ENCODE measurements at places on chromosomes 11 and 22.
A peak's percentile ranks its signal among the peaks of the same experiment; 100 is the strongest.

- DNase-seq, result peak; percentile 33
Observed at GRCh38 chr22:28344918-28345703, 334.5 kb downstream of the TTC28 start.

- DNase-seq, result peak; percentile 72
Observed at GRCh38 chr11:5808500-5809121, at the start of gene OR52N2. Gene OR52N2, plus strand, starts transcription at chr11:5808924. Its CDS starts 11,412 bp downstream, at chr11:5820336.

GRCh38 chr11:78291503-78292108 lies 102.9 kb downstream of the USP35 start:
- no peak for DNase-seq

DNA sequence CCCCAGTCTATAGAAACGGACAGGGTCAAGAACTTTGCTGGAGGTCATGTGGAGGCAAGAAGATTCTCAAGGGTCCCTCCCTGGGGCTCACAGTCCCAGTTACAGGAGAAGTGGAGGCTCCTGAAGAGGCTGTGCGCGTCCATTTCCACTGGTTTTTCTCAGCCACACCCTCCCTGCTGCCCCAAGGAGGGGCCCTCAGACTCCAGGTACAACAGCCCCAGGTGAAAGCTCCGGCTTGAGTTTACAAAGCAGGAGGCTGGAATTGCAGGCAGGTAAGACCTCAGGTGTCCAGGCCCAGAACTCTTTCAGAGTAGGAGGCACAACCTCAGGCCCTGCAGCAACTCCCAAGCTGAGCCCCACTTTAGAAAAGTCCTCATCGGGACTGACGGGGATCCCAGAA lies 3.1 kb downstream of the SHANK2 start:
- DNase-seq, result no peak

DNA sequence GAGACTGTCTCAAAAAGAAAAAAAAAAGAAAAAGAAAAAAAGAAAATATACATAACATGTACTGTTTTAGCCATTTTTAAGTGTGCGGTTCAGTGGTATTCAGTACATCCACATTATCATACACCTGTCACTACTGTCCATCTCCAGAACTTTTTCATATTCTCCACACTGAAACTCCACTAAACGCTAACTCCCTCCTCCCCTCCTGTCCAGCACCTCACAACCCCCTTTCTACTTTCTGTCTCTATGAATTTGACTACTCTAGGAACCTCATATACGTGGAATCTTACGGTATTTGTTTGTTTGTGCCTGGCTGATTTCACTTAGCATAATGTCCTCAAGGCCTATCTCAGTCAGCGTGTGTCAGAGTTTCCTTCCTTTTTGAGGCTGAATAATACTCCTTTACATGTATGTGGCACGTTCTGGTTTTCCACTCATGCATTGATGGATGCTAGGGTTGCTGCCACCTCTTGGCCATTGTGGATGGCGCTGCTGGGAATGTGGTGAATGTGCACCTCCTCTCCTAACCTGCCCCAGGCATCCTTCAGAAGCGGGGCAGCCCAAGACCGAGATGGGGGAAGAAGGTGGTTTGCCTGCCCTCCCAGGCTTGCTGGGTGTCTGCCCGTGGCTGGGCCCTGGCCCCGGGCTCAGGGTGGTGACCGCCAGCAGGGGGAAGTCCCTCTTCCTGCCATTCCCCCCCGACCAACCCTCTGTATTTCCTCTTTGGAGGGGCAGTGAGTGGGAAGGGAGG lies 60.5 kb downstream of the BCR start:
- no peak for DNase-seq

GRCh38 chr22:19117111-19117512 lies 5.1 kb downstream of the DGCR2 start:
- DNase-seq, result no peak

DNA sequence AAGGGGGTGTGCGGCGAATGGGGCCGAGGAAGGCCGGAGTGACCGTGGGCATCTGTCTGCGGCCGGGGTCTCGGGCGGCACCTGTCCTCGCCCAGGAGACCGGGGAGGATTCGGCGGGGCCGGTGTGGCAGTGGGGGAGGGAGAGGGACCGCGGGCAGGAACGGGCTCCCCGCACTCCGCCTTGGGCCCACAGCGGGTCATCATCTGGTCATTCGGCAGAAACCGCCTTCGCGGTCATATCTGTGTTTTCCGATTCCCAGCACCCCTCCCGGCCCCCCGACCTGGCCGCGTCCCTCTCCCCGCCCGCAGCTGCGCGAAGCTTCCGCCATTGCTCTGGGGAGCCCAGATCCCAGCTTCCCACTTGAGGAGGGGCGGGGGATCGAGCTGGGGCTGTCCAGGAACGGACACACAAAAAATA lies 824 bp upstream of the CBX6 start:
- no peak for DNase-seq

DNA sequence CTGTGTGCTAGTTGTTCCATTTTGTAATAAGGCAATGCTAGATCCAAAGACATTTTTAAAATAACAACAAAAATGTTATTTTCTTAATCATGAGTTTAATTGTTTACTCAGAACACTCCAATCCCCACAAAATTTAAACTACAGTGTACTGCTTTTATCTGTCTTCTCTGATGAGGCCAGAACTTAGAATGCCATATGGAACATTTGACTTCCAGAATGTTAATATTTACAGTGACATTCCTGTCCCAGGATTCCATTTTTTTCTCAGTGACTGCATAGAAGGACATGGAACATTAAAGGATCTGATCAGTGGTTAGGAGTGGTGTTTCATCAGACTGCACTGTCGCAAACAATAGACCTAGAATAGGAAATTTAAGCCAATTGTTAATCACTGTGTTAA lies 494.9 kb upstream of the ARHGAP42 start:
- DNase-seq, result no peak

GRCh38 chr11:109590782-109591181 lies 168.8 kb downstream of the C11orf87 start:
- DNase-seq, result no peak

GRCh38 chr11:46055371-46055770 lies 65.9 kb downstream of the PHF21A start:
- DNase-seq, result peak; percentile 78

GRCh38 chr22:46259374-46259773 lies 3.8 kb downstream of the PKDREJ start:
- DNase-seq, result no peak

DNA sequence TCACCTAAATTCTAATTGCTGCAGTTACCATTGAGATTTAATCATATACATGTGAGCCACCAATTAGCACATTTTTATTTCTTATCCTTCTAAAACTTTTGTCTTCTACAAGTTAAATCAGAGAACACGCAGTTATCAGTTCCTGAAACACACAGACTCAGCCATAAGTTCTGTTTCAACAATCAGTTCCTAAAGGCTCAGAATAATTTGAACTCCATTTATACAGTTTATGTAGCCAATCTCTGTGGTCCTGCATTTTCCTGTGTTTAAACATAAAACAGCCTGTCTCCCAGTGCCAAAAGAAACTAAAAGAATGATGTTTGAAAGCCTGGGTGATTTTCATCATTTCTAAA lies 2.9 kb downstream of the PLAAT3 start:
- no peak for DNase-seq

DNA sequence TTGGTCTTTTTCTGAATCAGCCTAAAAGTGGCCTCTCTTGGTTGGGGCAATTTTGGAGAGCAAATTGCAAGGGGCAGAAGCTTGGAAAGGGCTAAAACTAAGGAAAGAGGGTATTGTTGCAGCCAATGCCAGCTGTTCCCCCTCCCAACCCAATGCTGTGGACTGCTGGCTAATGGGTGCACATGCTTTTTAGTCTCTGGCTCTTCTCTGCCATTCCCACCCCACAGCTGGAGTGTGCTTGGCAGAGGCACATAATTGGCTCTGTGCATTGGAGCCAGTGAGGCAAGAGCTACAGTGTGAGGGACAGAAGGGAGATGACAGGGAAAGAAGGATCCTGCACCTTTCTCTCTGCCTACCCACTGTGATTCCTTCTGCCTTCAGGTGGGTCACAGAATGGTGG lies 140.0 kb downstream of the NECTIN1 start:
- DNase-seq, result no peak

- no peak for DNase-seq
Observed at GRCh38 chr11:13965337-13965736, 2.8 kb downstream of the SPON1 start.

DNA sequence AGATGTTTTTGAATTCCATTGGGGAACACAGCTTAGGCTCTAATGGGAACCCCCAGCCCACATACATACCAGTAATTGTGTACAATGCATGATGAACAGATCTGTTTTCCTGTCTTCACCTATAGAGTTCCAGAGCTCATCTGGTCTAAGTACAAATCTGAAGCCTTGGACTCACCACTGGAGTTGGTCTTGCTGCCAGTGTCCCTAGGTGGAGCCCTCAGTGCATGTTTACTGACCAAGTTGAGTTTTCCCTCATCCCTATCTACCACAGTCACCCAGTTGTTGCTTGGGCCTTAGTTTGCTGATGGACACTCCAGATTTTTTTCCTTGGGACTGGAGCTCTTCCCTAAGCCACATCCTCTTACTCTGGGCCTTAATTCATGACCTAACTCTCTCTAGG lies 159.2 kb upstream of the DDI1 start:
- DNase-seq, result peak; percentile 30

DNA sequence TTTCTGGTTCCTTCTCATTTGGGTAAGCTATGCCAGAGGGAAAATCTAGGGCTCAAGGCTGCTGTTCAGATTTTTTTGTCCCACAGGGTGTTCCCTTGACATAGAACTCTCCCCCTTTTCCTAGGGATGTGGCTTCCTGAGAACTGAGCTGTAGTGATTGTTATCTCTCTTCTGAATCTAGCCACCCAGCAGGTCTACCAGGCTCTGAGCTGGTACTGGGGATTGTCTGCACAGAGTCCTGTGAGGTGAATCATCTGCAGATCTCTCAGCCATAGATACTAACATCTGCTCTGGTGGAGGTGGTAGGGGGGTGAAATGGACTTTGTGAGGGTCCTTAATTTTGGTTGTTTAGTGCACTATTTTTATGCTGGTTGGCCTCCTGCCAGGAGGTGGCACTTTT lies 167.3 kb upstream of the PGR start:
- DNase-seq, result no peak

DNA sequence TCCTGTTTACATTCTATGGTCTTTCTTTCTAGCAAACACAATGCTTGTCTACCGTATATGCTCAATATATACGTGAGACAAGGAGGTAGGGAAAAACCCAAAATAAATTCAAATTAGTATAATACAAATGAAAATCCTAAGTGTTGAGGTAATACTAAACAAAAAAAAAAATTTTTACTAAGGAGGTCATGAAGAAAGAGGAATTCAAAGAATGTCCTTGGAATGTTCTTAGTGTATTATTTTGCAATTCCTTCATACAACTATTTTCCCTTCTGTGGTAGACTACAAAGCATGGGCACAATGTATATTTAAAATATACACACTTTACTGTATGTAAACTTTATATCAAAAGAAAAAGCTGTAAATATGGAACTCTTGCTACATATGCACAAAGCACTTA lies 36.4 kb downstream of the PIK3C2A start:
- peak; percentile 15 for DNase-seq

DNA sequence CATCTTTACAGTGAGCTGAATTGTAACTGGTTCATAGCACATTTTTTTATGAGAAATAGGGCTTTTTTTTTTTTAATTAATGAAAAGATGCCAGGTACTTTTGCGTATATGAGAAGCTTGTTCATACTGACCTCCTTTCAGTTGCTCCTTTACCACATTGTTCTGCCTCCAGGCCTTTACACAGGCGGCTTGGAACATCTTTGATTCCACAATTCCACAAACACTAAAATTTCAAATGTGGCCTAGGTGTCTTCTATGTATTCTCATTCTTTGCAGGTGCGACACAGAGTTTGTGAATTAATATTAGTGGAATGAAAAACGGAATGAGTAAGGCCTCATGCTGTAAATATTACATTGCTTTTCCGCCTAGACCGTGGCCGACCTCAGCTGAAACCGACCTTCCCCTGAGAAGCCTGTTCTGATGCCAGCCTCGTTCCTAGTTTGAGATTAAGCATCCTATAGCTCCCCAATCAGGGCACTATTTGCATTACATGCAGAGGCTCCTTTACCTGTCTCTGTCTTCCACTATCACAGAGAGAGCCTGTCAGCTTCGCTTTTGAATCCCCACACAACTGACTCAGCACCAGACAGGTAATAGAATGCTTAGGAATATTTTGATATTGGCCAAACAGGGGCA lies 125.8 kb downstream of the LDLRAD3 start:
- DNase-seq, result no peak

GRCh38 chr22:44776605-44777363 lies 24.4 kb downstream of the ARHGAP8 start:
- DNase-seq, result no peak

DNA sequence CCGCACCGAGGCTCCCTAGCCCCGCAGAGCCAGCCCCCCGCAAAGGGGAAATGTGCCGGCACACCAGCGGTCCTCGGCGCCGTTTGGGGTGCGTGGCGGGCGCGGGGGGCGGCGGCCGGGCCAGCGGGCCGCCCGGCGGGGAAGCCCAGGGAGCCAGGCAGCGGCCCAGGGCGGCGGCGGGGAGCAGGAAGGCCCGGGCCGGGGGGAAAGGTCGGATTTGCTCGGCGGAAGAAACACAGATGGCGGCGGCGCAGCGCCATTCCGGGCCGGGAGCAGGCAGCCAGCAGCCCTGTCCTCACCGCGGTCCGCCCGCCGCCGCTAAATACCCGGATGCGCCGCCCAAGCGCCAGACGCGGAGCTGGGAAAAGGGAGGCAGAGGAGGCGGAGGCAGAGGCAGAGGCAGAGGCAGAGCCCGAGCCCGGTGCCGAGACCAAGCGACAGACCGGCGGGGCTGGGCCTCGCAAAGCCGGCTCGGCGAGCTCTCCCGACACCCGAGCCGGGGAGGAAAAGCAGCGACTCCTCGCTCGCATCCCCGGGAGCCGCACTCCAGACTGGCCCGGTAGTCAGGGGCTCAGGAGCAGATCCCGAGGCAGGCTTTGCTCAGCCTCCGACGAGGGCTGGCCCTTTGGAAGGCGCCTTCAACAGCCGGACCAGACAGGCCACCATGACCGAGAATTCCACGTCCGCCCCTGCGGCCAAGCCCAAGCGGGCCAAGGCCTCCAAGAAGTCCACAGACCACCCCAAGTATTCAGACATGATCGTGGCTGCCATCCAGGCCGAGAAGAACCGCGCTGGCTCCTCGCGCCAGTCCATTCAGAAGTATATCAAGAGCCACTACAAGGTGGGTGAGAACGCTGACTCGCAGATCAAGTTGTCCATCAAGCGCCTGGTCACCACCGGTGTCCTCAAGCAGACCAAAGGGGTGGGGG lies 2.6 kb upstream of the GCAT start:
- peak; percentile 78 for DNase-seq

DNA sequence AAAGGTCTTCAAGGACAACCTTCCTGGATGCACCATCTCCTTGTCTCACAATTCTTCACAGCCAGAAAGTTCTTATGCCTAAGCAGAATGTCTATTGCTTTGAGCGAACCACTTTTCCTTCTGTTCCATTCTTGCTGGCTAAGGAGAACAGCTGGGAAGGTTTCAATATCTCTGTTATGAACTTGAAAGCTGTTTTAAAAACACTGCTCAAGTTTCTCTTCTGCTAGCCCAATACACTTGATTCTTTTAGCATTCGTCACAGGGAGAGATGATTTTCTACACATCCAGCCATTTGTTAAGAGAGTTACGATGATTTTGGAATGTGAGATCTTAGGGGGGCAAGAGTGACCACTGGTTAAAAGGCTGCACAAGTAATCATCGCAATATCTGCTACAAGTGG lies 249.3 kb downstream of the KIRREL3 start:
- no peak for DNase-seq

All from fibroblast of mammary gland (primary cell).